ENCODE measurements at places on chromosomes 4 and X.

DNA sequence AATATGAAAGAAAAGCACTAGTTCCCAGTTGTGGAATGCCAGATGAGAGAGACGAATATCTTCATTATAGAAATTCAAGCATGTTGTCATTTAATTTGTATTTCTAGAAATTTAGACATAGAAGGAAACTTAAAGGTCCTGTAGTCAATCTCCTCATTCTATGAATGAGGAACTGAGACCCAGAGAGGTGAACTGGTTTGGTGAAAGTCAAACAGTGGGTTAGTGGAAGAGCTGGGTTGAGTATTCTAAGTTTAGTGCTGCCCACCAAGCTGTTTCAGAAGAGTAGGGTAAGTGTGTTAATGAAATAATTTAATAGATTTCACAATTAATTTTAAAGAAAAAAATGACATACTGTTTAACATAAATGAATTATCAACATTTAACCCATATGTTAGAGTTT is 655.2 kb downstream of the FAM133A start:
- DNase-seq: no peak
- no peak overlapping the region for H3K27ac ChIP-seq
- no peaks in the 10 kb centered on the region for H3K27me3 ChIP-seq
- no peaks in the 10 kb centered on the region for H3K4me1 ChIP-seq
- no peaks in the 10 kb centered on the region for H3K36me3 ChIP-seq

DNA sequence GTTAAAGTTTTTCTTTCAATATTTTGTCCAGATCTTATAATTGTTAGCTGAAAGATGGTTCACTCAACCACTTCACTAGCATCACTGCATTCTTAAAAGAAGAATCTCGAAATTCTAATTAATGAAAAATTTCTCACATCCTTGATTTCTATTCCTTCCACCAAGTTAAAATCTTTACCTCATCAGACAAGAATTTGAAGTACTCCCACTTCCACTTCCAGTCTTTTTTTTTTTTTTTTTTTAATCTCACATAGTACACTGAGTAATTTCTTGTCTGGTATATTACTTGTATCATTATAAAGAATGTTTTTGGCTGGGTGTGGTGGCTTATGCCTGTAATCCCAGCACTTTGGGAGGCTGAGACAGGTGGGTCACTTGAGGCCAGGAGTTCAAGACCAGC is 73.2 kb downstream of the FBXW7 start:
- no peak for DNase-seq
- H3K27me3 ChIP-seq: no peaks in the 10 kb centered on the region
- H3K27ac ChIP-seq: no peak overlapping the region
- H3K4me1 ChIP-seq: no peaks in the 10 kb centered on the region
- H3K36me3 ChIP-seq: no peaks in the 10 kb centered on the region

- no peaks in the 10 kb centered on the region for H3K4me1 ChIP-seq
- DNase-seq: no peak
- H3K36me3 ChIP-seq: no peaks in the 10 kb centered on the region
- no peak overlapping the region for H3K27ac ChIP-seq
- H3K4me3 ChIP-seq: no peak overlapping the region
These were observed 9.8 kb downstream of the GUCY1A1 start for GRCh38 chr4:155676430-155676825.

DNA sequence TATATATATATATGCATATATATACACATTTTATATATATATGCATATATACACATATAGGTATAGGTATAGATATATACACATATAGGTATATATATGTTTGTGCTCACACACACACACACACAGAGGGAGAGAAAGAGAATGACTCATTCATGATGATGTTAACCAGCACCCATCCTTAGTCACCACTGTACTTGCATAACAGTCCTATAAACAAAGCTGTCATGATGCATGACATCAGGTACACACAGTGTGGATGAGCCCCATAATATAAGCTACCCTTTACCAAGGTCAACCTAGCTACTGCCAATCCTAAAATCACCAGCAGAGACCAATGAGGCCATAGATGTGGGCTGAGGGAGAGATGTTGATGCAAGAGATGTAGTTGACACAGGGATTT is 1408.0 kb downstream of the RAPGEF2 start:
- H3K4me3 ChIP-seq: no peak overlapping the region
- H3K27ac ChIP-seq: no peak overlapping the region
- DNase-seq: no peak
- no peaks in the 10 kb centered on the region for H3K36me3 ChIP-seq

GRCh38 chr4:112818594-112818965 is 181.6 kb downstream of the LARP7 start:
- H3K27ac ChIP-seq: no peak overlapping the region
- DNase-seq: no peak
- H3K36me3 ChIP-seq: no peaks in the 10 kb centered on the region
- H3K4me3 ChIP-seq: no peak overlapping the region
- no peaks in the 10 kb centered on the region for H3K27me3 ChIP-seq

DNA sequence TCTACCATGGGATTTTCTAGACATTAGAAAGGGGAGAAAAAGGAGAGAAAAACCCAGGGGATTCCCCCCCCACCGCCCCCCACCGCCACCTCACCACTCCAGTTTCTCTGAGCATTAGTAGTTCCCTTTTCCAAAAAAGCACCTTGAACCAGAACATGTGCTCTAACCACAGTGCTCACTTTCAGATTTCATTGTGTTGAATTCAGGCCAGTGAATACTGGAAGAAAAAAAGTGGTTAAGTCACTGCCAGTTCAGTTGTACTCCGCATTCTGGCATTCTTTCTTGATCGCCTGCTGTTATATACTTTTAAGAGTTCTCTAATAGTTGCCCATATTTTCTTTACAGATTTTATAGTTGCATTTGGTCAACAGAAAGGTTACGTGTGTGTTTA is 40.9 kb downstream of the JADE3 start:
- no peak for DNase-seq
- no peaks in the 10 kb centered on the region for H3K27me3 ChIP-seq
- H3K36me3 ChIP-seq: no peaks in the 10 kb centered on the region
- H3K27ac ChIP-seq: no peak overlapping the region
- peaks cover 2% of the 10 kb centered on the region for H3K4me1 ChIP-seq
- no peak overlapping the region for H3K4me3 ChIP-seq

GRCh38 chrX:132742246-132742645 is 216.2 kb downstream of the HS6ST2 start:
- no peak overlapping the region for H3K4me3 ChIP-seq
- H3K27ac ChIP-seq: no peak overlapping the region
- peaks cover 4% of the 10 kb centered on the region for H3K27me3 ChIP-seq
- DNase-seq: no peak

GRCh38 chr4:133555671-133556070 is 406.6 kb downstream of the PCDH10 start:
- no peak for DNase-seq
- no peaks in the 10 kb centered on the region for H3K36me3 ChIP-seq
- no peaks in the 10 kb centered on the region for H3K27me3 ChIP-seq

GRCh38 chr4:88728146-88728545 is 30.5 kb upstream of the NAP1L5 start:
- H3K4me1 ChIP-seq: no peaks in the 10 kb centered on the region
- no peak overlapping the region for H3K4me3 ChIP-seq
- no peak overlapping the region for H3K27ac ChIP-seq
- H3K36me3 ChIP-seq: peaks cover 13% of the 10 kb centered on the region
- H3K27me3 ChIP-seq: no peaks in the 10 kb centered on the region

DNA sequence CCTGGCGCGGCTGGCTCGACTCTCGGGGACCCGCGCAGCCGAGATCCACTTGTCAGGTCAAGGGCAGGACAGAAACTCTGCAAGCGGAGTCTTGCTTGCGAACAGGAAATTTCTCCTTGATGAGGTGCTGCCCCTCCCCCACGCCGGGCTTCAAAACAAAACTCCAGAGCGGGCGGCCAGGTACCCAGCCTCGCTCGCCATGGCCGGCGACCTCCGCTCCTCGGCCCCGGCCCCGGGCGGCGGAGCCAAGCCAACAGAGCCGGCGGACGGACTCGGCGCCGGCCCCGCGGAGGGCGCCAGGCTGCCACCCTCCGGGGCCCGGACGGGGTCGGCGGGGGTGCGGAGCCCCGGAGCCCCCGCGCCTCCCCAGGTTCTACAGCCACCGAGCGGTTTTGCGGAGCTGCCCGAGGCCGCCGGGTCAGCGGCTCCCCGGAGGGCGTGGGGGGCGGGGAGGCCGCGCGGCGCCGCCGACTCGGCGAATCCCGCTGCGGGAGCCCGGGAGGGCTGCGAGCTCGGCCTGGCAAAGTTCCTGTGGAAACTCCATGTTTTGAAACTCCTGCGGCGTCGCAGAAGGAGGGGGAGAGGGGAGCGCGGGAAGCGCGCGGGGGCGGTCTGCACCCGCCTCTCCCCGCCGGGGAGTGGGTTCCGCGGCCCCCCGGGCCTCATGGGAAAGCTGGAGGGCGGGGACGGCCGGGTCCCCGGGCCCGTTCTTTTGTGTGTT is 11.7 kb upstream of the BCOR start:
- peaks cover 2% of the 10 kb centered on the region for H3K4me1 ChIP-seq
- H3K27ac ChIP-seq: no peak overlapping the region
- DNase-seq: no peak
- no peaks in the 10 kb centered on the region for H3K36me3 ChIP-seq
- peak overlapping the region; percentile 37 for H3K4me3 ChIP-seq
- peaks cover 2% of the 10 kb centered on the region for H3K27me3 ChIP-seq

DNA sequence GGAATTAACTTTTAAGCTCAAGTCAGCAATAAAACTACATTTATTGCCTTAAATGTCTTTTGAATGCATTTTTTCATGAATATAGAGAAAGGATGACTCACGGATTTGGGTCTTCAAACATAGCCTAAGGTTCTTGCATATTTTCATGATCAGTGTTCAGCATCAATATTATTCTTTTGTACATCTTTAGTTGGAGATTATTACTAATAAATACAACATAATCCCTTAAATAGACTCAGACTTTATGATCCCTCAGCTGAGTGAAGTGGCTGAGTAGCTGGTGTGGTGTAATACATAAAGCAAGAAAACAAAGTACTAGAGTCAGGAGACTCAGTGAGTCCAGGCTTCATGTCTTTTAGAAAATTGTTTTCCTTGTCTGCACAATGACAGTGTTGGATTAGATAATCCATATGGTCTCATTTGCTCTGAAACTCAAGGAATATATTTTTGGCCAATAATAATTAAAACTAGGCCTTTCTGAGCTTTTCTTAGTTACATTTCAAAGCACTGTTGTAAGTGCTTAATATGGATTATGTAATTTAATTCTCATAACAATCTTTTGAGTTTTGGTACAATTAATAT is 78.3 kb upstream of the UNC5C start:
- no peak overlapping the region for H3K4me3 ChIP-seq
- no peak overlapping the region for H3K27ac ChIP-seq
- H3K4me1 ChIP-seq: no peaks in the 10 kb centered on the region
- no peak for DNase-seq
- no peaks in the 10 kb centered on the region for H3K36me3 ChIP-seq

GRCh38 chr4:12409507-12410190 is 981.0 kb upstream of the HS3ST1 start:
- H3K27me3 ChIP-seq: no peaks in the 10 kb centered on the region
- no peaks in the 10 kb centered on the region for H3K4me1 ChIP-seq
- DNase-seq: no peak
- H3K4me3 ChIP-seq: no peak overlapping the region

DNA sequence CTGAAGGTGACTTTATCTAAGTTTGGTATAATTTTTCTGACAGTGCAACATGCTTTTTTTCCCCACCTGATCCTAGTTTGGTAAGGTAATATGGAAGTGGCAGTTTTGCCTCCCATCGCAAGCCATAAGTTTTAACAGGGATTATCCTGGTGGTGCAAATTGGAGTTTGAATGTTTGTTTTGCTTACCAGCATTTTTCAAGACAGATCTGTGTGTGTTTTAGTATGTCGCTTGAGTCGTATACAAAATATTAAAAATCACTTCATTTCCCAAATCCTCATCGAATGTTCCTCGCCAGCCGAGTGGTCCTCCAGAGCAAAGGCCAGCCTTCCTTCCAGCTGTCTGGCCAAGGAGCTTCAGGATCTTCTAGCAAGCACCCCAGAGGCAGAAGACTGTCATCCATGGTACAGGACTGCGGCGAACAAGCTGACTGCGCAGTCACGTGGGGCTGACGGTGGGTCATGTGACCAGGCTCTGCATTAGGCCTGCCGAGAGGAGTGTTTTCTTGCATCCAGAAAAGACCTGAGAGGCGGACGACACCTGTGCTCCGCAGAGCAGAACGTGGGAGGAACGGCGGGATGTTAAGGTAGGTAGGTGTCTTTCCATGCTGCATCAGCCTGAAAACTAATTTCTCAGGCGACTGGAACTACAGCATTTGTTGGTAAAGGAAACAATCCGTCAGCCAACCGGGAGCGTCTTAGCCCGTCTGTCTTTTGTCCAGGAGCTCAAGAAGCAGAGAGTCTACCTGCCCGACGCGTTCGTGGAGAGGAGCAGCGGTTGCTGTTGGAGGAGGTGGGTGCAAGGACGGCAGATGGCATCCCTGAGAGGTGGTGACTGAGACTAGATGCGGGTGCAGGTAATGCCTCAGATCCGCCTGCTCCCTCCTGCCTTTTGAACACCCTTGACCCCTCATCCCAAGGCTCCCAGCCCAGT is at the start of gene GPRASP3:
GPRASP3 (plus strand) TSS at position 507 of the 932 bp plus-strand sequence. CDS start 28,253 bp downstream, outside the sequence.
- H3K36me3 ChIP-seq: no peaks in the 10 kb centered on the region
- no peaks in the 10 kb centered on the region for H3K27me3 ChIP-seq
- no peaks in the 10 kb centered on the region for H3K4me1 ChIP-seq
- DNase-seq: no peak

- no peak for DNase-seq
- no peak overlapping the region for H3K27ac ChIP-seq
- no peaks in the 10 kb centered on the region for H3K27me3 ChIP-seq
- no peaks in the 10 kb centered on the region for H3K4me1 ChIP-seq
These were observed 77.2 kb upstream of the SPIN4 start for GRCh38 chrX:63428348-63428747.

DNA sequence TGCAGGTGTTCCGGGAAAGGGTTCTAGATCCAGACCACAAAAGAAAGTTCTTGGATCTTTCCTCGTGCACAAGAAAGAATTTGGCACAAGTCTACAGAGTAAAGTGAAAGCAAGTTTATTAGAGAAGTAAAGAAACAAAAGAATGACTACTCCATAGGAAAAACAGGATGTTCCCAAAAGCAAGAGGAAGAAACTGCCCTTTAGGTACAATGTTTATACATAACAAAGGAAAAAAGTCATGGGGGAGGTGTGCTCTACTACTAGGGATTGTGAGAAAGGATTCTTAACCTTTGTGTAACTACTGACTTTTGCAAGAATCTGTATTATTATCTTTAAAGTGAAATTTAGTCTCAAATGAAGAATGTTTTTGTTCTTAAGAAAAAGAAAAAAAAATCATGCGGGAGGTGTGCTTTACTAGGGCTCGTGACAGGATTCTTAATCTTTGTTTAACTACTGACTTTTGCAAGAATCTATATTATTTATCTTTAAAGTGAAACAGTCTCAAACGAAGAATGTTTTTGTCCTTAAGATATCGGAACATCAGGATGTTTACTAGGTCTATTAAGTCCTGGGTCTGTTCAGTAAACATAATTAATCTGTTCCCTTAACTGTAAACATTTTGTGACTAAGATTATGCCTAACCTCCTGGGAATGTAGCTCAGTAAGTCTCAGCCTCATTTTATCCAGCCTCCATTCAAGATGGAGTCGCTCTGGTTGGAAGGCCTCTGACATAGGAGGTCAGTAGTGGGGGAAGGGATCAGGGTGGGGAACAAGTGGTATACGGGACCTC is 110.4 kb upstream of the BEND4 start:
- H3K4me3 ChIP-seq: no peak overlapping the region
- no peaks in the 10 kb centered on the region for H3K4me1 ChIP-seq
- no peak for DNase-seq

- no peaks in the 10 kb centered on the region for H3K4me1 ChIP-seq
- H3K27me3 ChIP-seq: no peaks in the 10 kb centered on the region
- no peak overlapping the region for H3K27ac ChIP-seq
These were observed 20.4 kb downstream of the PIN4 start for GRCh38 chrX:72201836-72202536.

GRCh38 chr4:61162116-61162515 is 38.0 kb upstream of the ADGRL3 start:
- H3K27me3 ChIP-seq: no peaks in the 10 kb centered on the region
- H3K4me1 ChIP-seq: no peaks in the 10 kb centered on the region
- H3K36me3 ChIP-seq: no peaks in the 10 kb centered on the region
- no peak overlapping the region for H3K27ac ChIP-seq
- no peak overlapping the region for H3K4me3 ChIP-seq
- DNase-seq: no peak
